ENCODE measurements at places on chromosomes 7 and 10. TPM values are rescaled to one million over a fixed set of nuclear protein-coding genes. Genes with fewer than 3 reads are reported as not detected.

PAX4 gene
- total RNA-seq, result not detected

C10orf67 gene
- total RNA-seq, result not detected

ETV1 gene
- total RNA-seq, result 3.4 TPM

EFCAB10 gene
- total RNA-seq, result not detected

GPR22 gene
- total RNA-seq, result not detected

Data from activated CD4-positive, alpha-beta memory T cell treated with anti-CD3 and anti-CD28 coated beads, Interleukin-2, amount 10 ng/mL, durations not matched to agents 7 days and 5 days (primary cell).